ENCODE measurements at places on chromosomes 3 and 15.

DNA sequence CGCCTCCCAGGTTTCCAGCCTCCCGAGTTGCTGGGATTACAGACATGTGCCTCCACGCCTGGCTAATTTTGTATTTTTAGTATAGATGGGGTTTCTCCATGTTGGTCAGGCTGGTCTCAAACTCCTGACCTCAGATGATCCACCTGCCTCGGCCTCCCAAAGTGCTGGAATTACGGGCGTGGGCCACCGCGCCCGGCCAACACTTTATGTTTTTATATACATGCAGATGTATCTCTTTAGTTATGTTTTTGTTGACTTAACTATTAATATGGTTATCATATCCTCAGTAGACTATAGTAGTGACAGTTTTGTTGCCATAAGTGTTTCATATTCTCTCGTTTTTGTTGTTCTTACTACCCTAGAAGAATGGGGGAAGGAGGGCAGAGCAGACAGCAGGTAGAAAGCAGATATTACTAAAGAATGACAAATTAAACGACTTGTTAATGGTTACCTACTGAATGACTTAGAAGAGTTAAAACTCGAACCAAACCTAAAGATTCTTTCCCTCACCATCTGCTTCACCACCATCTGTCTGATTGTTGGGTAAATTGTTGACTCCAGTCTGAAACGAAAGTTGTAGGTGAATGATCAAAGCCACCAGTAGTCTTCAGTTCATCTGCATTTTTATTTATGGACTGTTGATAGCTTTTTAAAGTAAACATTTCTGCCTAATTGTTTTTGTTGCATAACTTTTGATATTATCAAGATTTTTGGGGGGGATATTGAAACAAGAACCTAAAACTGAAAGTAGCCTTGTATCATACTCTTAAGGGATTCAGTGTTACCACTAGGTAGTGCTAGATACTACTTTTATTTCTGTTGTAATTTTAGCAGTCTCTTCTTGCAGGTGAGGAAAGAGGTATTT, 89.3 kb downstream of the RASA2 start:
- peak; percentile 29 for DNase-seq

GRCh38 chr3:16452261-16452660, 61.2 kb downstream of the RFTN1 start:
- peak; percentile 62 for DNase-seq

DNA sequence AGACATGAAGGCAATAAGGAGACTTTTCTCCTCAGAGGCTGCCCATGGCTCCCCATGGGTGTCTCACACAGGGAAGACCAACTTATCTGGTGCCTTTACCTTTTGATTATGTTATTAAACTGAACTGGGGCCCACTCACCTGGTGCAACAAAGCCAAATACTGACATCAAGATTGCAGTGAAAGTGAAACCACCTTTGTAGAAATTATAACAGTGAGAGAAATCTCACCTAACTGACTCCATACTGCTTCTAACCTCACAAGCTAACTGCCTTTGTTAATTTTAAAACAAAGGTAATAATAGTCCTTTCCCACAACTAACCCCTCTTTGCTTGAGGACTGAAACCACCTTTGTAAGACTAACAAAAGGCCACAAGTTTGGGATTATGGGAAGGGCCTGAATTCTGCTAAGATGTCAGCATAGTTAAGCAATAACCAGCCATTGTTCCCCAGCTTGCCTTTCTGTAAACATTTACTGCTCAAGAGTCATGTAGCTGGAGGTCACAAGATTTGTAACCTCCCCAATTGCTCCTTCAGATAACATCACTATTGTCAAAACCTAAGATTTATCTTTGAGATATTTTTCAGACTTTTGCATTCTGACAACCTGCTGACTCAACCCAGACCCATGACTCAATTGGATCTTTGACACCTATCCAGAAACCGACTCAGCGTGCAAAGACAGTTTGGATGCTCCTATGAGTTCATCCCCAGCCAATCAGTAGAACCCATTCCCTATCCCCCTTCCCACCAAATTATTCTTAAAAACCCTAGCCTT, 420.3 kb upstream of the CFAP20DC start:
- peak; percentile 68 for DNase-seq

- peak; percentile 76 for DNase-seq
Measured at GRCh38 chr15:48695088-48695826, 49.7 kb upstream of the FBN1 start.

- peak; percentile 88 for DNase-seq
Measured at GRCh38 chr3:143644370-143645089, 203.7 kb downstream of the SLC9A9 start.

- DNase-seq = peak; percentile 21
Measured at GRCh38 chr3:155242342-155242741, 51.1 kb downstream of the STRIT1 start.

DNA sequence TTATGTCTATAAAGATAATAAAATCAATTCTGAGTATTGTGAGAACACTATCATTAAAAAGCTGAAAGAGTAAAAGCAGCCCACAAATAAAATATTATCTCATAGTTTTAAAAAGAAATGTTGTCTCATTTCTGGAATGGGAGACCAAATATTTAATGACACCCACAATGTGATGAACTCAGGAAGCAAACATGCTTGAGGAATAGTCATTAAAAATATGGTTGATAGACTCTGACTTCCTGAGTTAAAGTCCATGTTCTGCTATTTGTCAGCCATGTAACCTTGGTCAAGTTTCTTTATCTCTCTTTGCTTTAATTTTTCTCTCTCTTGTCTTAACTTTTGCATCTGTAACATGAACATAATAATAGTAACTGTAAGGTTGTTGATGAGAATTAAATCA, 35.5 kb upstream of the CHMP2B start:
- no peak for DNase-seq

DNA sequence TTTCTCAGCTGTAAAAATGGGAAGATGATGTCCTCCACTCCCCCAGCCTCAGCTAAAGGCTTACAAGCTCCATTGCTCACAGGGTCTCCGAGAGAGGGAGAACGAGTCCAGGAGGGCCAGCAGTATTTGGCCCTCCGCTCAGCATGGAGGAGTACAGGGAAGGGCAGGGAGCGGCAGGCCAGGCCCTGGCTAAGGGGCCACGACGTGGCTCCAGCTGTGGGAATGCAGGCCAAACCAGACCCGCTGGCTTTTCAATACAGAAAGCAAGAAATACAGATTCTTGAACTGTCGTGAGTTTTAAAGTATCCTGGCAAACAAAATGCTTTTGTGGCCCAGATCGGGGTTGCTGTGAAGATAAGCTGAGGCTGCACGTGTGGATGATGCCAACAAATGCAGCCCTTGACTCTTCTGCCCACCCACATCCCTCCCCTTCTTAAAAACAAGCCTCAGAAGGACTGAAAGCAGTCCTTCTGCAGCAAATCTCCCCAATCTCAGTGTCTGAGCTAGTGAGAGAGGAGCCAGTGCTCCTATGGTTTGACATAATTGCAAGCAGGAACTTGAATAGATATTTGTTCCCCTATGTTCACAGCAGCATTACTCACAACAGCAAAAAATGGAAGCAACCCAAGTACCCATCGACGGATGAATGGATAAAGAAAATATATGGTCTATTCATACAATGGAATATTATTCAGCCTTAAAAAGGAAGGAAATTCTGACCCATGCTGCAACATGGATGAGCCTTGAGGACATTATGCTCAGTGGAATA, 18.5 kb upstream of the FBLN2 start:
- DNase-seq = no peak

- no peak for DNase-seq
Measured at GRCh38 chr3:46484911-46485778, 12.6 kb upstream of the RTP3 start.

DNA sequence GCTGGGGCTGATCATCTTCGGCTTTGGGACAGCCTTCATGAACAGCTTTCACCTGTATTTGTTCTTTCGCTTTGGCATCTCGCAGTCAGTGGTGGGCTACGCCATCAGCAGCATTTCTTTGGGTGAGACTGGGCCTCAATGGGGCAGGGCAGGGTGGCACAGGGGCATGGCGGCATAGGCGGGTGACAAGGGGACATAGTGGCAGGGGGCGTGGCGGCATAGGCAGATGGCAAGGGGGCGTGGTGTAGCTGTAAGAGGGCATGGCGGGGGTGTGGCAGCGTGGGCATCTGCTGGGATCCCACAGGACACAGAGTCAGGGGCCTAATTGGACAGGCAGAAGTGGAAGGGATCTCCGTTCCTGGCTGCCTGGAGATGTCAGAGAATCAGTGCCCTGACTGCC, 25.5 kb downstream of the SLC22A14 start:
- no peak for DNase-seq

DNA sequence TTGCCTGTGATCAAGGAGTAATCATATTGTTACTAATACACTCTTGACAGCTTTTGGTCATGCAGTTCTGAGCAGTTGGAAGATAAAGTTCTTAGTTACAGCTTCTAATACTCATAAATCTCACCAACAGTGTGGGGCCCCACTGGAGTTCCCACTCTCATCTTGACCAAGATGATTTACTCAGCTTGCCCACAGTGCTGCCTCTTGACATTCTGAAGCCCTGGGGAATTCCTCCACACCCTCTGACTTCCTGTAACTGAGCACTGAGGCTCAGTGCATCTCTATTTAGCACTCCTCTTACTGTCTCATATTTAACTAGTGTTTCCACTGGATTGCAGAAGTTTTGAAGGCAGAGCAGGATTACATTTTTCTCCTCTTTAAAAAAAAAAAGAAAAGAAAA, 1.9 kb upstream of the ARL6IP5 start:
- DNase-seq = peak; percentile 90

DNA sequence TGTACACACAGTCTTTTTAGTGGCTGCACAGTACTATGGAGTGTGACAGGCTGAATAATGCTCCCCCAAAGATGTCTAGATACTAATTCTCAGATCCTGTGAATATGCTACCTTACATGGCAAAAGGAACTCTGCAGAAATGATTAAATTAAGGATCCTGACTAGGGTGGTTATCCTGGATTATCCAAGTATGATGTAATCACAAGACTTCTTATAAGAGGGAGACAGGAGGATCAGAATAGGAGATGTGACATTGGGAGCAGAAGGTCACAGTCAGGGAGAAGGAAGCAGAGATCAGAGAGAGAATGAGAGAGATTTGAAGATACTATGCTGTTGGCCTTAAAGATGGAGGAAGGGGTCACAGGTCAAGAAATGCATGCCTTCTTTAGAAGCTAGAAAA, 34.5 kb downstream of the GABPB1 start:
- DNase-seq = no peak

GRCh38 chr15:74399511-74400312, 32.3 kb upstream of the CYP11A1 start:
- peak; percentile 62 for DNase-seq

DNA sequence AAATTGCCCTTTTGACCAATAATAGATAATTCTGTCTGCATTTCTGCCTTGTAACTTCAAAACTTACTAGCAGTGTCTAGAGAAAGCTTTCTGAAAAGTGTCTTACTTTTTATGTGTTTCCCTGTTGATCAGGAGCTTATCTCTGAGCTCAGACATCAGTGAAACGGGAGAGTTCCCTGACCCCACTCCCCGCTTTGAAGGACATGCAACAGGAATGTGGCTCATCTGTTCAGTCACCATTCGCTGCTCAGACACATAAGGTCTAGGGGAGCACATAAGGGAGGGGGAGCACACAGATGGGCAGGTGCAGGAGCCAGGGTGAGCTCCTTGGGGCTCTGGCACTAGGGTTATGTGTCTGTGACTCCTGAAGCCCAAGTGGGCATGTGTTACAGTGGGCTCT, 205.0 kb downstream of the FEZF2 start:
- DNase-seq = no peak

GRCh38 chr3:109175411-109175810, 38.9 kb downstream of the C3orf85 start:
- no peak for DNase-seq

- no peak for DNase-seq
Measured at GRCh38 chr15:95370291-95370690, 960.2 kb upstream of the NR2F2 start.

- DNase-seq = peak; percentile 32
Measured at GRCh38 chr3:170992854-170993253, 33.7 kb downstream of the SLC2A2 start.

GRCh38 chr3:16104156-16104555, 70.3 kb upstream of the GALNT15 start:
- DNase-seq = no peak

- DNase-seq = no peak
Measured at GRCh38 chr3:133374708-133375402, 25.0 kb upstream of the BFSP2 start.

- DNase-seq = peak; percentile 55
Measured at GRCh38 chr15:45402955-45403877, 24.9 kb upstream of the GATM start.

DNA sequence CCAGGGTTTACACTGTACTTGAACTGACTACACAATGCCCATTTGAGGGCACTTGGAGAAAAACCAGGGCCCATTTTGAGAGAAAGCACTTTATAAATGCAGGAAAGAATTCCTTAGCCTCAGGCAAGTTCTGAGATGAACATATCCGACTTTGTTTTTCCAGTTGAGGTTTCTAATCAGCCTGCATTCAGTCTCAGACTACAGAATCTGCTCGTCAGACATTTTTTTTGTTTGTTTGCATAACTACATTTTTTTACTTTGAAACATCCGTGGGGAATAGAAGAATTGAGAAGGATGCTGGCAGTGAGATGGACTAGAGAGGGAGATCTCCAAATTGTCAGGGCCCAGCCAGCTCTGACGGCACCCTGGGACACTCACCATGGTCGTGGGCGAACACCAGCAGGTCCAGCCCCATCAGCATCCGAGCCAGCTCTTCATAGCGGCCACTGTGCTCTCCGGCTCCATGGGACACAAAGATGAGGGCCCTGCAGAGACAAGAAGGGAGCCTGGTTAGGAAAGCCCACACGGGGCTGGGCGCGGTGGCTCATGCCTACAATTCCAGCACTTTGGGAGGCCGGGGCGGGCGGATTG, 40.8 kb downstream of the MGLL start:
- DNase-seq = peak; percentile 38

GRCh38 chr3:4656059-4656458, 162.9 kb downstream of the ITPR1 start:
- DNase-seq = peak; percentile 89

GRCh38 chr3:112136046-112136445, 3.0 kb upstream of the GCSAM start:
- no peak for DNase-seq

Data from amniotic epithelial cell (primary cell).